ENCODE measurements at places on chromosomes 7 and 10. TPM values are rescaled to one million over a fixed set of nuclear protein-coding genes. Genes with fewer than 3 reads are reported as not detected.
A peak's percentile ranks its signal among the peaks of the same experiment; 100 is the strongest.

Gene HOXA11
- total RNA-seq = 0.26 TPM

Gene IL6
- 1.4 TPM for total RNA-seq

DNA sequence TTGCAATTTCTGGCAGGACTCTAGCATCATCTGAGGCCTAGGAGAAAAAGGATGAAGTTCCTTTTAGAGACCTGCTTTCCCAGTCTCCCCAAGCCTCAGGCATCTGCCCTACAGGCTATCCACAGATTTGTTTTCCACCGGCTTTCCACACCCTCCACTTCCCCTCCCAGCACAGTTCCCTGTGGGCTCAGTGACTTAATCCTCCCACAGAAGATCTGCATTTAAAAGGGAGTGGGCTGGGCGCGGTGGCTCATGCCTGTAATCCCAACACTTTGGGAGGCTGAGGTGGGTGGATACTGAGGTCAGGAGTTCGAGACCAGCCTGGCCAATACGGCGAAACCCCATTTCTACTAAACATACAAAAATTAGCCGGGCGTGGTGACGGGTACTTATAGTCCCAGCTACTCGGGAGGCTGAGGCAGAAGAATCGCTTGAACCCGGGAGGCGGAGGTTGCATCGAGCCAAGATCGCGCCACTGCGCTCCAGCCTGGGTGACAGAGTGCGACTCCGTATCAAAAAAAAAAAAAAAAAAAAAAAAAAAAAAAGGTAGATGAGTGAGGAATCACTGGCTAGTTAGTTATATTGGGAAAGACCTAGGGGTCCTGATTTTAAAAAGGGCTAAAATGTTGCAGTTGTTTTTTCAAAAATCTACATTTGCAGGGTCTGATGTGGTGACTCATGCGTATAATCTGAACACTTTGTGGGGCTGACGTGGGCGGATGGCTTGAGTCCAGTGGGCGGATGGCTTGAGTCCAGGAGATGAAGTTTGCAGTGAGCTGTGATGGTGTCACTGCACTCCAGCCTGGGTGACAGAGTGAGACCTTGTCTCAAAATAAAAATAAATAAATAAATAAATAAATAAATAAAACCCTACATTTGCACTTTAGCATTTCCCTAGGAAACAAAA, 119.5 kb downstream of the BAMBI start:
- H3K27me3 ChIP-seq = no peaks in the 10 kb centered on the region
- no peak for DNase-seq
- H3K4me1 ChIP-seq = no peaks in the 10 kb centered on the region
- no peaks in the 10 kb centered on the region for H3K36me3 ChIP-seq
- H3K4me3 ChIP-seq = no peak overlapping the region

- no peak for DNase-seq
- no peaks in the 10 kb centered on the region for H3K27me3 ChIP-seq
- H3K27ac ChIP-seq = 0 out of 2 replicates have a peak overlapping the region, but pooled peaks have one; percentile 68
- H3K4me1 ChIP-seq = no peaks in the 10 kb centered on the region
Observed at GRCh38 chr10:99709480-99710229, 22.3 kb downstream of the COX15 start.

DNA sequence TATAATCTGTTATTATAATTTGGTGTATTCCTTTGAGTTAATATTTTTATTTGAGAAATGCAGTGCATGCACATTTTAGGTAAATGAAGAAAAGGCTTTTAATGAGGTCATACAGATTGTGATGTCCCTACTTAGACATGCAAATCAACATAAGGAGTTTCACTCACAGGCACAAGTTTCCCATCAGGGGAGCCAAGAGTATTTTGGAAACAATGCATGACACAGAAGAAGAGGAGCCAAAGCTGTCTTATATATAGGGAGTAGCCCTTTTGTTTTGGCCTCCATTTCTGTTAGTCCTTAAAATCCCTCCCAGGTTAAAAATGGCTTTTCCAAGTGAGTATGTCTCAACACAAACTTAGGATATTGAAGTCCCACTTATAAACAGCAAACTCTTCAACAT, 703.4 kb upstream of the ANKRD30A start:
- no peak for DNase-seq
- no peaks in the 10 kb centered on the region for H3K4me1 ChIP-seq
- no peaks in the 10 kb centered on the region for H3K27me3 ChIP-seq
- no peak overlapping the region for H3K27ac ChIP-seq
- H3K4me3 ChIP-seq = no peak overlapping the region
- no peaks in the 10 kb centered on the region for H3K36me3 ChIP-seq

GRCh38 chr7:20607216-20607615, 8.3 kb upstream of the ABCB5 start:
- DNase-seq = no peak
- H3K27me3 ChIP-seq = no peaks in the 10 kb centered on the region
- H3K4me1 ChIP-seq = no peaks in the 10 kb centered on the region
- H3K4me3 ChIP-seq = no peak overlapping the region

GRCh38 chr10:114271779-114272167, 32.7 kb downstream of the VWA2 start:
- H3K27ac ChIP-seq = no peak overlapping the region
- DNase-seq = peak; percentile 40
- 0 out of 2 replicates have a peak, but pooled peaks cover 10% of the 10 kb centered on the region for H3K4me1 ChIP-seq
- H3K36me3 ChIP-seq = no peaks in the 10 kb centered on the region
- H3K4me3 ChIP-seq = no peak overlapping the region

All from PC-9 (cell line).